ENCODE measurements at places on chromosomes 7 and 10.

GRCh38 chr10:94358480-94358879, 4.3 kb downstream of the NOC3L start:
- peak; percentile 6 for DNase-seq

GRCh38 chr10:12728494-12728893, 273.0 kb downstream of the CCDC3 start:
- no peak for DNase-seq

GRCh38 chr7:70881167-70881847, 250.6 kb upstream of the GALNT17 start:
- no peak for DNase-seq

DNA sequence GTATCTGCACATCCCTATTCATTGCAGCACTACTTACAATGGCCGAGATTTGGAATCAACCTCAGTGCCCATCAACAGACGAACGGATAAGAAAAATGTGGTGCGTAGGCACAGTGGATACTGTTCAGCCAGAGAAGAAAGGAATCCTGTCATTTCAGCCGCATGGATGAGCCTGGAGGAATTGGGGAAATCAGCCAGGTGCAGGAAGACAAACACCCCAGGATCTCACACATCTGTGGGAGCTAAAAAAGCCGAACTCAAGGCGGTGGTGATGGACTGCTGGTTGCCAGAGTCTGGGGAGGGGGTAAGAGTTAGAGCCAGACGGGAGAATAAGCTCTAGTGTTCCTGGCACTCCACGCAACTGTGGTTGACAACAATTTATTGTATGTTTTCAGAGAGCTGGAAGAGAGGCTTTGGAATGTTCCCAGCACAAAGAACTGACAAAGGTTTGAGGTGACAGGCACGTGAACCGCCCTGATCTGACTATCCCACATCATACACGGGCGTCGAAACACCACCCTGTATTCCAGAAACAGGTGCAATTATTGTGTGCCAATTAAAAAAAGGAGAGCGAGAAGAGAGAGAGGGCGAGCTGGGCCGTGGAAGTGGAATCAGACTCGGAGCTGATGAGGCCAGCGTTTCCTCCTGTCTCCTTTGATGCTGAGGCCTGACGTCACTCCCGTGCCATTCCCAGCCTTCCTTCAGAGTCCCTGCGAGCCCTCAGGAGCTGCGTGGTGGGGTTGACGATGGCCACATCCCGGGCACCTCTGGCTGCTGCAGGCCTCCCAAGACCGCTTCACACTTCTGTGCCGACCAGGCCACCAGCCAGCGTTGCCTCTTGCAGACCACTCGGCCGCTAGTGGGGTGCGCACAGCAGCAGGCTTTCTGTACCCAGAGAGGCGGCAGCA, 189.5 kb downstream of the DNAJB6 start:
- no peak for DNase-seq

Data from MV-4-11 (cell line).